NCI-H69 (cell line): ENCODE measurements at places on chromosomes 7 and 10.

DNA sequence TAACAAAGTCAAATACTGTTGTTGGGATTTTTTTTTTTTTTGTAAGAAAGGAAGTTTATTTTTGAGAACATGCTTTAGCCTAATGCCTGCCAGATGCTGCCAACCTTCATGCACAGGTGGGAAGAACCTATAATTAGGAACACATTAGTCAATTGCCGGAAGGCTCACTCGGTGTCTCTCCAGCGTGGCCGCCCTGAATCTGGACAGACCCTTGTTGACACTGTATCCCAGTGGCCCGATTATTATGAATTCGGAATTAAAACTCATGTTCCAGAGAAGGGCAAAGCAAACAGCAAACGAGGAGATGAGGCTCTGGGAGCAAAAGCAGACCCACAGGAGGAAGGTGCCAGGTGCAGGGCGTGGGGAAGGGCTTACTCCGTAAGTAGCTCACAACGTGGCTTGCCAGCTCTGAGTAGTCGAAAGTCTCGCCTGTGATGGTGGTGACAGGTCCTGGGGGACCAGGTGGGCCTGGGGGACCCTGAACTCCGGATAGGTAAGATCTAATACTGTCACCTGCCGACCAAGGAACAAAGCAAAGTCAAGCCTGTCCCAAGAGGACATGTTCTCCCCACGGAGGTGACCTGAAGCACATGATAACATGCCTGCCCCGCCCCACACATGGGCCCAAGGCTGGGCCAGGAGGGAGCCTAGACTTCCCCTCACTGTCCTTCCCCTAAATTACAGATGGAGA, 48.3 kb downstream of the COL17A1 start:
- DNase-seq: peak; percentile 96

GRCh38 chr7:131890176-131890575, 333.7 kb upstream of the PODXL start:
- DNase-seq: no peak

GRCh38 chr10:42638821-42639270, 476 bp upstream of the ZNF33B start:
- no peak for DNase-seq

DNA sequence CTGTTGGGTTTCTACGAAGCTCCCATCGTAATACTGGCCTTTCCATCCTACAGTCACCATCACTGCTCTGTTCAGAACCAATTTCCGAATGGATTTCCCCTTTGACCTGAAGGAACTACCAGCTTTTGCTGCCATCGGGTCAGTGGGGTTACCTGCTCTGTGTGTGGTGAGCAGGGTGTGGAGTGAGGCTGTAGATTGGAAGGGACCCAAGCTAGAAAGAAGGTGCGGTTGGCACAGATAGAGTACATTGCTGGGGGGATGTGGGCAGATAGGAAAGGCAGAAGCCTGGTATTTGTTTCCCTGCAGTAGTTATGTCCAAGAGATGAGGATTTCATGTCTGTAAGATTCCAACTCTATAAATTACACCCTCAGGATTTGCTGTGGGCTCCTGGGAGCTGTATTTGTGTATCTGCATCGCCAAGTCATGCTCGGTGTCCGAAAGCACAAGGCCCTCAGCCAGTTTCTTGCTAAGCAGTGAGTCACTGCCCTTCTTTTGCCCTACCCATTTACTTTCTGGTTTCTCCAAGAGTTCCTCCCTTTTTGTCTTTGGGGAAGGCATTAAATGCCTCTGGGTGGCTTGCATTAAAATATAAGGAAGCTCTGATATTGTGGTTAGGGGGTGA, 15.4 kb downstream of the CLCN1 start:
- DNase-seq: no peak

DNA sequence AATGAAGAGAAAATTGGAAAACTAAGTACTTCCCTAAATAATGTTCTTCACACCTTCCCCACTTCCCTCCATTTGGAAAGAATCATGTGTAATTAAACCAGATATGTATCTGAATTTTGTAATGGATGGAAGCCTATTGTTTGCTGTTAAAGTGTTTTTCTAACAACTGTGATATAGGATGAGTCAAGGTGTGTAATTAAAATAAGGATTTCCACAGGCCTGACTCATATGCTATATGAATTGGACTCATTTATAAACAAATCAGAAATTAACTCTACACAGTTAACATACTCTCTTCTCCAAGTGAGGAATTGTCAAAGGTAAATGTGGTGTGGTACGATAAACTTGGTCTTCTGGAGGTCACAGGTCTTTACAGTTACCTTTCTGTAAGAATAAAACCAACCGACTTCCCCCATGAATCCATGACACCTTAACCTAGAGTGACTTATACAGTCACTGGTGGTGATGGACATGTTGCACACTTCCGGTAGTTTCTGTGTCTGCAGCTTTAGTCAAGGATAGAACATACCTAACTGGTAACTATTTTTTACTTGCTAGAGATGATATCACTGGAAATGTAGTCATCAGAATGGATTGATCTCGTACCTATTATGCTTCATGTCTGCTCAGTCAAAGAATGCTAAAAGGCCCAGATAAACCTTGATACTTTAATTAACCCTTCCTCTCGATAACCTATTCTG, 12.8 kb downstream of the PNLIPRP3 start:
- no peak for DNase-seq
